Left colon (tissue), 2 donors: ENCODE measurements at places on chromosomes 1 and 21. TPM values are rescaled to one million over a fixed set of nuclear protein-coding genes. Genes with fewer than 3 reads are reported as not detected.

TMEM125 gene
- total RNA-seq, result 52.4 TPM

FCER1A gene
- 1.5 TPM for total RNA-seq

TRABD2B gene
- 0.70 TPM for total RNA-seq

TMEM39B gene
- 12.4 TPM for total RNA-seq

DNA sequence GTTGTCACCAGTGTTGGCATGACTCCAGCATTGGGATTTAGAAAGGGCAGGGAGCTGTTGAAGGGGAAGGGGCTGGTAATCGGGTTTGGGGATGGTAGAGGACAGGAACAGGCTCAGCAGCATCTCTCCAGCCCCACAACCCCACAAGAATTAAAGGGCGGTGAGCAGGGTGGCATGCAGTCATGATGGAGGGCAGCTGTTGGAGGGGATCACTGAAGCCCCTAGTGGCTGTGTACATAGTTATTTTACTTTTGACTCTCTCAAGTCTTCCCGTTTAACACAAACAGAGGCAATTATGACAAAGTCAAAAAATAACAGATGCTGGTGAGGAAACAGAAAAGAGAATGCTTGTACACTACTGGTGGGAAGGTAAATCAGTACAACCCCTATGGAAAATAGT is 213.8 kb downstream of the URB2 start:
- DNase-seq, result no peak

DNA sequence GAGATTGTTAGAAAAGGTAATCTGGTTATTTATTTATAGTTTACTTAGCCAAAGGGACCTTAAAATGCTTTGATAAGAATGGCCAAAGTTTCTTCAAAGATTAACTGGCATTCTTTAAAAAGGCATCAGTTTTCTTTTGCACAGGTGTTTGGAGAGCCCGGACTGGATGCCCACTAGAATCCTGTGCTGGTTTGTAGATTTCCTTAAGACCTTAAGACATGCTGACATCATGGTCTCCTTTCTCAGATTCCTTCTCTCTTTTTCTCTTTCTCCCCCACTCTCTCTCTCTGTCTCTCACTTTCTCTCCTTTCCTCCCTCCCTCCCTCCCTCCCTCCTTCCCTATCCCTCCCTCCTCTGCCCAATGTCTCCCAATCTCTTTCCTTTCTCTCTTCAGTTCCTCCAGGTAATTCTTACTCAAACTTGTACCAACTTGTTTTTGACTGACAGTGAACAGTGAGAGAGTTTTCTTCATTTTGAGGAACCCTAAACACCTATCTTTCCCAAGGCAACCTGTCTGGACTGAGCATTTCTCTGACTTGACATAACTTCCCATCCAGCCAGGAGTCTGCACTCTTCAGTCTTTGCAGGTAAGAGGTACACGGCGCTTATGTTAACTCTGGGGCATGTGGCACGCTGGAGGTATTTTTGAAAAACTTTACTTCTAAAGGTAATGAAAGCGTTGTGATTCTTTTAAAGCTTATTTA is at the start of gene KCNJ15:
KCNJ15 (plus strand) TSS at position 393 of the 704 bp plus-strand sequence. CDS start 42,271 bp downstream, outside the sequence.
- DNase-seq, result no peak

GRCh38 chr1:26911399-26912146 is 2.2 kb downstream of the NR0B2 start:
- DNase-seq, result no peak

GRCh38 chr1:185663771-185664296 is 70.4 kb upstream of the HMCN1 start:
- no peak for DNase-seq

GRCh38 chr1:218525451-218526197 is 180.5 kb downstream of the TGFB2 start:
- no peak for DNase-seq

GRCh38 chr1:19484338-19484797 is 971 bp downstream of the CAPZB start:
- DNase-seq, result peak; percentile 60

- DNase-seq, result no peak
These were observed 48.3 kb downstream of the TRIM62 start for GRCh38 chr1:33133478-33134105.

GRCh38 chr1:182520736-182521135 is 68.3 kb downstream of the RNASEL start:
- no peak for DNase-seq

GRCh38 chr1:167532964-167533824 is 14.9 kb upstream of the CD247 start:
- no peak for DNase-seq

DNA sequence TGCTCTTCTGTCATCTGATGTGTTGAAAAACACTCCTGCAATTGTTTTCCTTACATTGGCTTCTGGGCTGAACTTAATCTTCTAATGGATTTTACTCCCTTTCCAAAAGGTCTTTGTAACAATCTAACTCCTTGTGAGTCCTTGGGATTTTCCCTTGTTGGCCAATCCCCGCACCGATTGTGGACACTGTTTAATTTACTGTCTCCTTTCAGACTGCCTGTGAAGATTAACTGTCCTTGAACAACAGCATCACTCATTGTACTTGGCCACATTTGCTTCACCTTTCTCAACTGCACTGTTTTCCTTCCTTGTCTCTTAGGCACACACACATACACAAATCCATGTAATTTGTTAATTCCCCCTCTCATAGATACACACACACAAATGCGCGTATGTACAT is 120.4 kb downstream of the SPATA46 start:
- DNase-seq, result no peak
